KG1 (cell line): ENCODE measurements at places on chromosomes 1 and 21.

DNA sequence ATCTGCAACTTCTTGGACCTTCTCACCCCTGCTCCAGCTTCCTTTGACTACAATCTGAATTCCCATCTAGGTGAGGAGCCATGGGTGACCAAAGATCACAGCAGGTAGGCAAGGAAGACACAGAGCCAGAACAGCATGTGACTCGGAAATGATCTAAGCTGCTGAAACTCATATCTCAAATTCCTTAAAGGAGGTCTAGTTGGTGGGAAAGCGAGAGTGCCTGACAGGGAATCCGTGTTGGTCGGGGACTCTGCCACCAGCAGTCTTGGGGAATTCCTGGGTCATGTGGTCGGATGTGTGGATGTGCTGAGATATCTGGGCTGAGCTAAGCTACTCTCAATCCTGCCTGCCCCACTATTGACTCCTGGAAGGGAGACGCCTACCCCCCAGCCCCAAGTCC is 3.2 kb upstream of the NUAK2 start:
- no peak for DNase-seq

DNA sequence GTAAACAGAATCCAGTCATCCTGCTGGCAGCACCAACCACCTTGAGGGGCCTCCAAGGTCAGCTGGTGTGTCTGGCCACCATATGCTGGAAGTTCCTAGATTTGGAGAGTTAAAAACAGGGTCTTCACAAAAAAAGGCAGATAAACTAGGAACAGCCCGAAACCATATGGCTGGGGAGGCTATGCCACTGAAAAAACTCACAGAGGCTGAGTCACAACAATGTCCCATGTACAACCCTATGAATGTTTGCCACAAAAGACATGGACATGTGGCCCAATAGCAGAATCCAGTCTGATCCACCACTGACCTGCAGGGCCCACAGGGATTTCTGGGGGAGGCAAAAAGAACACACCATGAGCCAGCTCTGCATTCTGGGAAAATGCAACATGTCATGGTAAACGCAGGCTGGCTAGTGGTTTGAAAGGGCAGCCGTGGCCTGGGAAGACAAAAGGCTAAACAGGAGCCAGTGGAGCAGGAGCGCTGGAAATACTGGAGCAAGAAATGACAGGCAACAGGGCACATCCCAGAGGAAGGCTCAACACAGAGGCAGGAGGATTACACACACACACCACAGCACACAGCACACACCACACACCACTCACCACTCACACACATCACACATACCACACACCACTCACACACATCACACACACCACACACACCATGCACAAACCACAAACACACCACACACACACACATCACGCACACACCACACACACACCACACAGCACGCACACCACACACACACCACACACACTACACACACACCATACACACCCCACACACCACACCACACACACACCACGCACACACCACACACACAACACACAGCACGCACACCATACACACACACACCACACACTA is 55.4 kb downstream of the HSF2BP start:
- no peak for DNase-seq

GRCh38 chr1:109907190-109907774 is 3.4 kb upstream of the CSF1 start:
- DNase-seq, result no peak

- no peak for DNase-seq
These were observed 48.4 kb upstream of the KAZN start for GRCh38 chr1:14549897-14550620.

GRCh38 chr21:30719401-30719800 is 824 bp upstream of the KRTAP21-3 start:
- DNase-seq, result no peak

- no peak for DNase-seq
These were observed 101.8 kb downstream of the SIM2 start for GRCh38 chr21:36800734-36801133.

GRCh38 chr1:115869064-115869463 is 28.1 kb upstream of the NHLH2 start:
- DNase-seq, result no peak

DNA sequence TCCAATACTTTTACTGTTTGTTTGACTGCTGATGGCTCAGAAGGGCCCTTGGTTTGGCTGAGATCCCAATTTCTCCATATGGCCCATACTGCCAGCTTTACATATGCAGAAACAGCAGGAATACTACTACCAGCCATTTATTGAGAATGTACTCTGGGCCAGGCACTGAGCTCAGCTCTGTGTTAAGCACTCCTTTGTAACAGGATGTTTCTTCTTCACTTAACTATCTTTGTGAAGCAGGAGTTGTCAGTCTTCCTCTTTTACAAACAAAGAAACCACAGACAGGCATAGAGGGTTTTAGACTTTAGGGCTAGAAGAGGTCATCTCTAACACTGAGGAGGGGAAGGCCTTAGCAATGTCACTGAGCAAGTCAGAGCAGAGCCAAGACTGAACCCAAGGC is 8.3 kb downstream of the HMGCL start:
- peak; percentile 58 for DNase-seq

DNA sequence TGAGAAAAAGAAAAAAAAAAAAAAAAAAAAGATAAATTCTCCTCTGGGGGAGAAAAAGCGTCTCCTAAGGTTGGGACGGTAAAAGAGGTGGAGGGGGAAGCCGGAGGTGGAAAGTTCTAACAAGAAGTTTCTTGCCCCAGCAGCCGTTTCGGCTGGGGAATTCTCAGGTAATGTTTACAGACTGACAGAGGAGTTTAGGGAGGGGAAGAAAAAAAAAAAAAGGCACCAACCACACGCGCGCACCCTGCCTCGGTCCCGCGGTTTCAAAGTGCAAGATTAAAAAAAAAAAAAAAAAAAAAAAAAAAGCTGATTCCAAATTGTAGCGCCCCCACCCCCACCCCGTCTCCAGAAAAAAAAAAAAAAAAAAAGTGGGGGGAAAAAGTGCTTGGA is 504 bp downstream of the DHRS3 start:
- no peak for DNase-seq

DNA sequence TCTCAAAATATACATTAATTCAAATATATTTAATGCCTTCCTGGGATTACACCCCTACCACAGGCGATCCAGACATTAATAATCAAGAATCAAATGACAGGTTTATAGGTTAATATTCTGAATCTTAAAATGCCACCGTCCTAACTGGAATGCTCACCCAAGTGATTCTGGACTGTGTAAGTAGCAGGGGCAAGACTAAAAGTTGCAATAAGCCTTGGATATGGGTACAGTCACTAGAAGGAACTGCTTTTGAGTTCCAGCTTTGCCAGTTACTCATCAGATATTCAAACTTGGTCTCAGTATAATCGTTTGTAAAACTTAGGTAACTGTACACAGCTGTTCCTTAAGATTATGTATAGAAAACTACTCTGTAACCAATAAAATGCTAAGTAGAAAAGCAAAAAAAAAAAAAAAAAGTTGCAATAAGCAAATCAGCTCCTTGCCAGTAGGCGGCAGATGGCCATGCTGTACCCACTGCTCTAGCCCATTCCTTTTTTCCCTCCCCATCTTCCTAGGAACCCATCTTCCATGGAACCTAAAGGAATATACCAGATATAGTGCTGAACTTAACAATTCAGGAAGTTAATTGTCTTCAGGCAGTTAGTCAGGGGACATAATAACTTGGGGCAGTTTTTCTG is 10.5 kb downstream of the RO60 start:
- DNase-seq, result no peak

- peak; percentile 91 for DNase-seq
These were observed at the start of gene KIF1B for GRCh38 chr1:10209905-10210810. Gene KIF1B, plus strand, starts transcription at chr1:10210570. Its CDS starts 21,759 bp downstream, at chr1:10232329.

DNA sequence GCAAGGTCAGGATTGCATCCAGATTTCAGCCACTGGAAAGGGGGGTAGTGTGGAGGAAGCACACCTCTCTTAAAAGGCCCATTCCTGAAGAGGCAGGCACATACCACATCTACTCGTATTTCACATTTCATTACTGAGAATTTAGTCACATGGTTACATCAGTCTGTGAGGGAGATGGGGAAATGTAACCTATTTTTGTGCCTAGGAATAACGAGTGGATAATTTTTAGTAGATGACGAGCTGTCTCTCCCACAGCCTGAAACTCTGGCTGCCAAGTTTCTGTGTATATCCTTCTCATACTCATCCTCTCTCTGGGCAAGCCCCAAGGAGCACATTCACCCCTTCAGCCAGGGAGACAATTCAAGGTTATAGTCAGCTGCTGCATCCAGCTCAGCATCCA is 10.3 kb upstream of the C21orf91 start:
- DNase-seq, result no peak

DNA sequence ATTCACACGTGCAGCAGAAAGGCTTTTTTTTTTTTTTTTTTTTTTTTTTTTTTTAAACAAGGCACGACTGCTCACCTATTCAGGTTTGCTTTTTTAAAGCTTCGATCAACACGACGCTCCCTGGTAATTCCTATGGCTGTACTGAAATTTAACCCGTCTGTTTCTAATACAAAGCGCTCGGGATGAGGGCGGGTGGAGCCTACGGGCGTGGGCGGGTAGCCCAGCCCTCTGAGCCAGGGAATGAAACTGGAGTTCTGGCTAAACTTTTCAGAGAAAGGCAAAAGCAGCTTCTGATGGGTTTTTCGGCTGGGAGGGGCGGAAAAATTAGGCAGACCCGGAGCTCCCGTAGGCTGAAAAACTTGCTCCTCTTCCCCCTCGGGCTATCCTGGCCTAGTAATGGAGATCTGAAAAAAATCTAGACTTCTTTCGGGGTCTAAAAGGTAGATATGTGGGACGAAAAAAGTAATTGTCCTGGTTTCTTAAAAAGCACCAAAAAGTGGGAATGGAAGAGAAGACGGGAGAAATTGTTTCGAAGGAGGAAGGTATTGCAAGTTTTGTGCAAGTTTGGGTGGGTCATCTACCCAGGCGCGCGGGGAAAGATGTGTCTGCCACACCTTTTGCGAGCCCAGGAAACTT is 7.4 kb downstream of the NR5A2 start:
- DNase-seq, result no peak

GRCh38 chr21:33273044-33273443 is 6.9 kb downstream of the IL10RB start:
- DNase-seq, result no peak

DNA sequence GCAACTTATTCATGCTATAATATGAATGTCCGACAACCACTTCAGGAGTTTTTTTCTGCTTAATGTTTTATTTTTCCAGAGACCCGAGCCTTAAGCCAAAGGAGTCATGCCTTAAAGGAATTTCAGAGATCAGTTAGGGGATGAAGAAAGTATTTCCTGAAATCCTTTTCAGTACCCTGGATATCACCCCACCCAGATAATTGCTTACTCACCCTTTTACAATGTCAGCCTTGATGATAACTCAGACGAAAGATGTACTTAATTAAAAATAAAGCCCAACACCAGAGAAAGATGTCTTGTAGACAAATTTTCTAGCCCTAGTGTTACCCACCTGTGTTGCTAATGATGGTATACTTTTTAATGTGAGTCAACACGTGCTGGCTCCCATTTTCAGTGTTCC is 124.1 kb downstream of the XCL2 start:
- no peak for DNase-seq

DNA sequence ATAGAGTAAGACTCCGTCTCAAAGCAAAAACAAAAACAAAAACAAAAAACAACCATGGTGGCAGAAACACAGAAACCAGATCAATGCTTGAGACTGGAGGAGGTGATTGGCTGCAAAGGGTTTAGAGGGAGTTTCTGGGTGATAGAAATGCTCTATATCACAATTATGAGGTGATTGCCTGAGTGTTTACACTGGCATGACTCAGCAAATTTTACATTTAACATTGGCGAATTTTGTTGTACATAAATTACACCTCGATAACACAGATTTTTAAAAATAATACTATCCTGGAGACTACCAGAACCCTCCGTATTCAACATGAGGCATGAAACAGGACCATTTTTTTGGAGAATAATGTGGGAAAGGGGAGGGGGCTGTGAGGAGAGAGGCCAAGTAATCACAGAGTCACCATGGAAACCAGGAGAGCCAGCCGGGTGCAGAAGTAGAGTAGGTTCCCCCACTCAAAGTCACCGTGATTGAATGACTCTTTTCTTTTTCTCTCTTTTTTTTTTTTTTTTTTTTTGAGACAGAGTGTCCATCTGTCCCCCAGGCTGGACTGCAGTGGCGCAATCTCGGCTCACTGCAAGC is 24.3 kb downstream of the HEYL start:
- DNase-seq, result no peak

DNA sequence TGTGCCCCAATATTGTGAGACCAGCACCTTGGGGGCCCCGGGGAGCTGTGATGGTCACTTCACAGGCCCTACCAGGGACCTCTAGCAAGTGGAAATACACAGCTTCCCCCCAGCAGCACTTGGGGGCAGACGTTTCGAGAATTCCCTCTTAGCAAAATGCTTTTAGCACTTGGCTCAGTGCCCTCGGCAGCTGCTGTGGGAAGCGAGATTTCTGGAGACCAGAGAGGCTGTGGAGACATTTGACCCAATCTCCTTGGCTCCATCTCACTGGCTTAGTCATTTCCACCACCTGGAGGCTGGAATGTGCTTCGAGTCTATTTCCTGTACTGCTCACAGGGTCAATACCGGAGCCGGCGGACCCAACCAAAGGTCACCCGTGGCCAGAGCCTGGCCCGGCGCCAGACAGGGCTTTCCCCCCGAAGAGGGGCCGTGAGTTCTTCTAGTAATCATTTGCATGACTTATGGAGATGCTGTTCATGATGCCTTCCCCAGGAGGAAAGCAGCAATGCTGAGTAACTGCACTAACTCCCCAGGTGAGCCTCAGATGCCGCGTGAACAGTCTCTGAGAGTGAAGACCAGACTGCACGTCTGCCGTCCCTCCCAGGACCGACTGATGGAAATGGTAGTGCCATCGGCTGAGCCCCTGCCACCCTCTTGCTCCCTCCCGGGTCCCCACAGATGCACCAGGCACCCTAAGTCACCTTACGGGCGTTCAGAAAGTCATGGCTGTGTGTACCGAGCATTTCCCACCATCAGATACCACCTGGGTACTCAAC is 4.4 kb upstream of the C2CD2 start:
- no peak for DNase-seq

- no peak for DNase-seq
These were observed 67.6 kb downstream of the RGS13 start for GRCh38 chr1:192703283-192704206.

DNA sequence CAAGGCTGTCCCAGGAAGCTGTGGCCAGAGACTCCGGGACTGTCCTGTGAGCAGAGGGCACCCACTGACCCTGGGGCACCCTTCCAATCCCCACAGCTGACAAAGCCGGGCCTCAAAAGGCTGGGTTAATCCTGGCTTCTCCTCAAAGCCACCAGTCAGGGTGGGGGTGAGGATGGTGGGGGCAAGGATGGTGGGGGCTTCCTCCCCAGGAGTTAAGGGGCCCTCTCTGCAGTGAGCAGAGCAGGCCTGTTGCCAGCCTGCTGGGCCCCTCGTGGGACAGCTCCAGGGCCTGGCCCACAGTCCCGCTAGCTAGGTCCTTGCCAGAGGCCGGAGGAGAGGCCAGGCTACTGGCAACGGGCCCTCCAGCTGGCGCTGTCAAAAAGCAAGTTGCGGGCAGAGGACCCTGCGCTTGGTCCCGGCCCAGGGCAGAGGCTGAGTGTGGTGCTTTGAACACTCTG is 37.9 kb upstream of the CCDC27 start:
- no peak for DNase-seq

- peak; percentile 17 for DNase-seq
These were observed 9.7 kb downstream of the SMYD3 start for GRCh38 chr1:246497331-246497915.

GRCh38 chr21:31570824-31571566 is 88.5 kb upstream of the SOD1 start:
- no peak for DNase-seq

GRCh38 chr1:151639466-151639865 is 27.6 kb downstream of the SNX27 start:
- DNase-seq, result no peak
